Small intestine (tissue), 16 donors: ENCODE measurements at places on chromosomes 7 and 10. TPM values are rescaled to one million over a fixed set of nuclear protein-coding genes. Genes with fewer than 3 reads are reported as not detected.

C10orf53 gene
- polyA plus RNA-seq = not detected

ADGRA1 gene
- not detected for polyA plus RNA-seq

ANLN gene
- polyA plus RNA-seq = 12.8 TPM

SVOPL gene
- not detected for polyA plus RNA-seq

CTTNBP2 gene
- 2.5 TPM for polyA plus RNA-seq

CYP3A5 gene
- 1,093 TPM for polyA plus RNA-seq

SPDYE9 gene
- not detected for polyA plus RNA-seq

DOCK4 gene
- polyA plus RNA-seq = 4.1 TPM

CPA5 gene
- polyA plus RNA-seq = 0.04 TPM

INA gene
- polyA plus RNA-seq = 1.2 TPM

PLXNA4 gene
- polyA plus RNA-seq = 1.2 TPM

LAMB4 gene
- 0.89 TPM for polyA plus RNA-seq

ASB4 gene
- 1.4 TPM for polyA plus RNA-seq

WDR86 gene
- polyA plus RNA-seq = 4.3 TPM

CYP26C1 gene
- polyA plus RNA-seq = not detected

CYP3A7 gene
- polyA plus RNA-seq = 1.4 TPM

AFAP1L2 gene
- 2.4 TPM for polyA plus RNA-seq

SLK gene
- polyA plus RNA-seq = 13.1 TPM

PIP gene
- not detected for polyA plus RNA-seq

PAPOLB gene
- polyA plus RNA-seq = 0.03 TPM

PLEKHS1 gene
- polyA plus RNA-seq = 40.5 TPM

SLC4A2 gene
- polyA plus RNA-seq = 132 TPM

SYT15 gene
- polyA plus RNA-seq = 2.9 TPM

TMEM184A gene
- 55.0 TPM for polyA plus RNA-seq

CPN1 gene
- polyA plus RNA-seq = not detected

ABLIM1 gene
- polyA plus RNA-seq = 25.7 TPM

AGBL3 gene
- polyA plus RNA-seq = 0.87 TPM

TMEM196 gene
- 0.22 TPM for polyA plus RNA-seq

CCL24 gene
- polyA plus RNA-seq = 34.9 TPM

PDE1C gene
- 0.54 TPM for polyA plus RNA-seq

CADPS2 gene
- polyA plus RNA-seq = 16.2 TPM

CDCA7L gene
- polyA plus RNA-seq = 11.9 TPM

SFRP5 gene
- polyA plus RNA-seq = 110 TPM
